ENCODE measurements at places on chromosomes 6 and 20.

DNA sequence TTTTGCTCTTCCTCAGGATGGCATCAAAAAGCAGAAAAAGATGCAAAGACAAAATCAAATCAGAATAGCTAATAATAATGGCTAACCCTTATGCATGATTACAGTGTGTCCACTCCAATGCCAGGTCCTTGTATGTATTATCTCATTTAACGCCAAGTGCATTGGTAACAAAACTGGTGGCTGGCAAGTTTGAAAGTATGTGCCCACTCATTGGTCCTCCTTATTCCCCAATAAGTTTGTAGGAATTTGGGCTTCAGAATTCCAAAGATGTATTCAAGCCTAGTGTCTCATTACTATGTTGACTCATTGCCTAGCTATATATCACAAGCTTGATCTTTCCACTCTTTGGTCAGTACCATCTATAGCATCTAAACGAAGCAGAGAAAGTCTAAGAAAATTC lies 196.6 kb downstream of the GJA10 start:
- no peak for DNase-seq

GRCh38 chr20:62489186-62489931 lies 13.6 kb upstream of the GATA5 start:
- no peak for DNase-seq

GRCh38 chr6:11279284-11279689 lies 46.8 kb upstream of the NEDD9 start:
- no peak for DNase-seq

GRCh38 chr6:14912226-14912625 lies 333.6 kb upstream of the JARID2 start:
- DNase-seq: no peak

GRCh38 chr6:161369339-161369738 lies 95.5 kb upstream of the AGPAT4 start:
- no peak for DNase-seq

DNA sequence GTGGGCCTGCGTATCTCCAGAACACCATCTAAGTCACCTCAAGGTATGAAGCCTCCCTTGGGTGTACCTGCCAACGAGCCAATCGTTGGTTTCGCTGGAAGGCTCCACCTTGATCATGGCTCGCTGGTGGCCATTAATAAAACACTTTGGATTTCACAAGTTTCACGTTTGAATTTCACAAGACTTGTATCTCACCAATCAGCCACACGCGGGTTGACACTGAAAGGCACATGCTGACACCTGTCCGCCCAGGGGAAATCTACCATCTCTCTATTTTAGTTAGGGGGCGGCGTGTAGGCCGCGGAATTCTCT lies 586 bp upstream of the HMGA1 start:
- no peak for DNase-seq

Data from stimulated activated CD8-positive, alpha-beta memory T cell treated with anti-CD3 and anti-CD28 coated beads, Interleukin-4, amount 100 ng/mL, for 1 hour (primary cell).